ENCODE measurements at places on chromosomes 2 and 18. TPM values are rescaled to one million over a fixed set of nuclear protein-coding genes. Genes with fewer than 3 reads are reported as not detected.

The MAP3K19 gene
- not detected for total RNA-seq

DNA sequence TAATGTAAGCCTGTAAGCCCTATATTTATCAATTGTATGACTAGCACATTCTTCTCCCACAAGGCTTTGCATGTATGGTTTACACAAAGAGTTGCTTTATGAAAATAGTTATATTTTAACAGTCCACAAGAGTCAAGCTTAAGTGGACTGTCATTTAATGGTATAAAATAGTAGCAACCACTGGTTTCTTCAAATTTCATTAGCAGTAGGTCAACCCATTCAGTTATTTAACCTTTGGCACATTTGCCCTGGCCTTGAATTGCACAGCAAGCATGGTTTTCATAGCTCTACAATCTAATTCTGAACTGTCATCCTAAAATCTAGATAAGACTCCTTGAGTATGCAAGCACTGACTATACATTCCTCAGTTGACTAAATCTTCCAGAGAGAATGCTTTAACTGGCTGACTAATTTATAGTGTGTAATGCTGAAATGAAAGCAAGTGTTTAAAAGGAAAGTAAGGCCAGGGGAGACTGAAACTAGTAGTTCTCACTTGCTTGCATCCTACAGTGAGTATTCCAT lies 1.8 kb downstream of the DPP4 start:
- no peak for DNase-seq
- no peaks in the 10 kb centered on the region for H3K27me3 ChIP-seq
- H3K4me3 ChIP-seq = no peak overlapping the region
- H3K36me3 ChIP-seq = no peaks in the 10 kb centered on the region
- H3K27ac ChIP-seq = peak overlapping the region; percentile 11
- peaks cover 13% of the 10 kb centered on the region for H3K4me1 ChIP-seq

DNA sequence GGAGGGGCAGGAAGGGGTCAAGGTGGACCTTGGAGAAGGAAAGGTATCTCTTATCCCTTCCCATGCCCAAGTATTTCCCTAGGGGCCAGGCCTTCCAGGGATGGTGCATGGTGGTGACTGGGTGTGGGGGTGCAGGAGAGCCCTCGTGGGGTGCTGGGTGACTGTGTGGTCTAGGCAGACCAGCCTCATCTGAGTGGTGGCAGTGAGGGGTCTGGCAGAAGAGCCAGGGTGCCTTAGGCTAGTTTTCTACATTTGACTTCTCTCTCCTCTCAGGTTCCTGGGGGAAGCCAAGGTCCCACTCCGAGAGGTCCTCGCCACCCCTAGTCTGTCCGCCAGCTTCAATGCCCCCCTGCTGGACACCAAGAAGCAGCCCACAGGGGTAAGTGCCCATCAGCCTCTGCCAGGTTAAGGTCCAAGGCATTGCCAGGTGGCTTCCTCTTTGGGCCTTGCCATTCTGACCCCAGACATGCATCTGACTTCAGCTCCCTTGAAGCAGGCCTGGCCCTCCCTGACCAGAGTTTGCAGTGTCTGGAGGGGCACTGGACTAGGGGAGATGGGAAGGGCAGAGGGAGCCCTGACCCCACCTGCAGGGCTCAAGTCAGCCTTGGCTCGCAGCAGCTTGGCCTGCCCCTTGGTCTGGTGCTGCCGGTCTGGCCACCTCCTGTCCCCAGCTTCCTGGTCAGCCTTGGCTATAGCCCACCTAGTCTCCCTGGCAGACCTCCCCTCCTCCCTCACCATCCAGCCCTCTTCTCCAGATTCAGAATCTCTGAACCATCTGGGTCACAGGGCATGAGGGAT lies 49.8 kb downstream of the DYSF start:
- H3K36me3 ChIP-seq = no peaks in the 10 kb centered on the region
- no peak overlapping the region for H3K4me3 ChIP-seq
- no peak overlapping the region for H3K27ac ChIP-seq
- H3K27me3 ChIP-seq = no peaks in the 10 kb centered on the region

DNA sequence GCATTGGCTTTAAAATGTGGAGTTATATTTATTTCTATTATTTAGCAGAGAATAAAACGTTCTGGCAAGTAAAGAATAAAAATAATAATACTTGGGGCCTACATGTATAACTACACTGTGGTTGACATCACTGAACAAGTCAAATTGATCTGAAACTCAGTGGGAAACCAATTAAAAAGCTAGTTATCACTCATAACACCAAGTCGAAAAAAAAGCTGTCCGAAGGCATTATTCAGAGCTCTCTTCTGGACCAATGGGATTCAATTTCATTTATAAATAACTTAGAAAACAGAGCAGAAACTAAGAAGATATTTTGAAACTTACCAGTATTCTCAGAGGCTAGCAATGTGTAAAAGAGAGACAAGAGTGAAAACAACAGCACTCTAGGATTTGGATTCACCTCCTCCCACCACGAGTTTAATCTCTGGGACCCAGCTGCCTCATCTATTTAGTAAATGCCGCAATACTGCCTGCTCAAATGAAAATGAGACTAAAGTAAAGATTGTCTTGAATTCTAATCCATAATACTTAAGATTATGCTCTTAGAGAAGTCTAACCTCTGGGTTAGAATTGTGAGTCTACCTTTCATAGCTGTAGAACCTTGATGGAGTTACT lies 128.4 kb downstream of the NBAS start:
- no peaks in the 10 kb centered on the region for H3K4me1 ChIP-seq
- H3K4me3 ChIP-seq = no peak overlapping the region
- H3K27ac ChIP-seq = no peak overlapping the region
- H3K27me3 ChIP-seq = no peaks in the 10 kb centered on the region

The IRS1 gene
- 9.6 TPM for total RNA-seq

All from body of pancreas (tissue), 4 donors.